ENCODE measurements at places on chromosomes 4 and X.

DNA sequence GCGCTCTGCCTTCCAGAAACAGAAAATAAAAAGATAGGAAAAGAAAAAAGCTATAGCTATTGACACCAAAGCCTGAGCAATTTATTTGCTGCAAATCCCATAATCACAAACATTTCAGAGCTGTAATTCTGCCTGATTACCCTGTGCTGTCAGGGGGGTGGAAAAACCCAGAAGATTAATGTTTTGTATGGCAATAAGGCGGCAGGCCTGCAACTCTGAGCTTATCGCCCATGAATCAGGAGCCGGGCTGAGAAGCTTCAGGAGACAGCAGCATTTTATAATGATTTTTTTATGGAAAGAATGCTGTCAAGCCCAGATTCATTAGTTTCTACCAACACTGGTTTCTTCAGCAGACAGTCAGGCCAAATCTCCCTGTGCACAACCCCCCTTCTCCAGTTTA lies 82.6 kb upstream of the TMEM164 start:
- no peak for DNase-seq

GRCh38 chrX:154800478-154801210 lies 4.6 kb downstream of the MPP1 start:
- DNase-seq = no peak

DNA sequence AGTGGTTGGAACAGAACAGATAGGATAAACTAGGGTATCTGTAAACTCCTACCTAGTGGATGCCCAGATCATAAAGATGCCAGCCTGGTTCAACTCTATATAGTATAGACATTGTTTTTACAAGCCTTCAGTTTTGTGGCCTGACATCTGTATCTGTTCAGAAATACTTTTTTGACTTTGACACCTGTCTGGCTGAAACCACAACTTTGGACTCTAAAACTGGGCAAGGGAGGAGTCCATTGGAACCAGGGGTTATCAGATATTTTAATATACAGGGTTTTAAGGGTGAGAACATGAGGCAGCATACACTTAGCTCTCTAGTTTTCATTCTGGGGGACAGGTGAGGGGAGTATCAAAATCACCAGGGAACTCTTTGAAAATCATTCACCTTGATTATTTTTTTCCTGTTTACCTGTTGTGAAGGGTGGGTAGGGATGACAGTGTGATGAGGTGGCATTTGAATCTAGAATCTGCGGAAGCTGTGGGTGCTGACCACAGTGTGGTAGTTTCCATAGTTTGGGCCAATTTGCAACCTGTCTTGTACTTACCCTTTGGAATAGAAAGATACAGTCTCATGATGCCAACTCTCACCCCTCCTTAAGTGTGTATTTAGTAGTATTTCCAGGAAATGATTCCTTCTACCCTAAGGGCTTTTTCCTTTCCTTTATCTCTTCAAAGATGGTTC lies 20.6 kb downstream of the GAB1 start:
- no peak for DNase-seq

GRCh38 chr4:8427761-8428287 lies 12.7 kb downstream of the ACOX3 start:
- no peak for DNase-seq

GRCh38 chrX:2837961-2838360 lies 9.2 kb downstream of the GYG2 start:
- no peak for DNase-seq

DNA sequence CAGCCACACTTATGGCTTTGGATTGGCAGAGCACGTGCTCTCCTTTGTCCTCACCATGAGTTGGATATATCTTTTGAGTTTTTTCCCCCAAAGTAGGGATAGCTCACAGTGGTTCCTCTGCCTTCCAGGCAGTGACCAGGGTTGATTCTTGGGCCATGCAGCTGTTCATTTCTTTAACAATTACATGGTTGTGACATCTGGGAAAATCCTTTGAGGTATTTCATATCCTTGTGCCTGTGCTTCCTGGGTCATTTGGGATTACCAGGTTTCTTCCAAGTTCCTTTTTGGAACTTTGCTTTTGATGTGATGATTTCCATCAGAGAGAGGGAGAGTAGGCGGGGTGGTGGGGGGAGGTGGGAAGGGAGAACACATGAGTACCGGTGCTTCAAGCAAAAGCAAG lies 15.6 kb downstream of the BCORL1 start:
- DNase-seq = no peak

All from CD8-positive, alpha-beta T cell (primary cell).